Mesothelial cell of epicardium (in vitro differentiated cells): ENCODE measurements at places on chromosomes 4 and X. TPM values are rescaled to one million over a fixed set of nuclear protein-coding genes. Genes with fewer than 3 reads are reported as not detected.

DNA sequence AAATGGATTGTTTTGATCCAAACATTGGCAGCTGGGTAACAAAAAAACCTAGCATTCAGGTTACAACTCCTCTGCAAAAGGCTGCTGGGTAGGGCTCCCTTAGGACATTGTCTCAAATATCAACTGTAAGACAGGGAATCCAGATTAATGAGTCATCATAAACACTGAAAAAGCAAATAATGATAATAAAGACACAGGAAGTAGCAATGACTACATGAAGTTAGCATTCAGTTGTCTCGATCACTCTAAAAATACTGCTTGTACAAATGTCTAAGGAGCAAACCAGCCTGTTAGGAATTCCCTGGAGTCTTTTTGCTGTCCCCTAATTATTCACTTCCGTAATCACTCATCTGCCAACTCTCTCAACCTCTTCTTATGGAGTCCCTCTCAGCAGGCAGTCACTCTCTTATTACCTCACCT lies 259.2 kb downstream of the GPC3 start:
- peak overlapping the region; percentile 68 for H3K27ac ChIP-seq
- no peak for DNase-seq
- peaks cover 2% of the 10 kb centered on the region for H3K36me3 ChIP-seq
- H3K4me3 ChIP-seq: no peak overlapping the region
- no peaks in the 10 kb centered on the region for H3K27me3 ChIP-seq
- H3K4me1 ChIP-seq: peaks cover 23% of the 10 kb centered on the region

DNA sequence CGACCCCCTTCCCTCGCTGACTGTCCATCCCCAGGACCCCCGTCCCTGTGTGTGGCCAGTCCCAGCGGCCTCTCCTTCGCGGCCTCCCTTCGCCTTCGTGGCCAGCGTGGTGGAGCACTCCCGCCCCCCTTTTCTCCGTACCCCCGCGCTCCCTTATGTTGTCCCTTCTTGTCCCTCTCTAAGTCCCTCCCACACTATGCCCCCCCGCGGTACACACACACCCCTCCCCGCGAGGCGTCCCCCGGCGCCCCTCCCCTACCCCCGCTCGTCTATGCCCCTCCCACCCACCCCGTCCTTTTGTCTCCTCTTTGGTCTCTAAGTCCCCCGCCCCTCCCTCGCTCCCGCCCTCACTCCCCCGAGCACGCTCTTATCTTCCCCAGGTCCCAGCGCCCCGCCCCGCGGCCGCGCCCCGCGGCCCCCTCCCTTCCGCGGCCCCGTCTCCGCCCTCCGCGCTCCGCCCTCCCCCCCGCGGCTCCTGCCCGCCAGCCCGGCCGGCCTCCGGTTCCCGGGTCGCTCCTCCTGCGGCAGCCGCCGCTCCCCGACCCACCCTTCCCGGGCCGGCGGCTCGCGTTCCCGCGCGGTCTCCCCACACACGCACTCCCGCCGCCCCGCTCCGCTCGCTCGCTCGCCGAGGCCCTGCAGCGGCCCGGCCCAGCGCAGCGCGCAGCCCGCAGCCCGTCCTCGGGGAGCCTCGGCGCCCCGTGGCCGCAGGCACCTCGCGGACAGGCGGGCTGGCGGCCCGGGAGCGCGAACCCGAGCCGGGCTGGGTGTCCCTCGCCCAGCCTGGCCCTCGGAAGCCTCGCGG lies 26.3 kb downstream of the UTP14A start:
- peak; percentile 61 for DNase-seq
- H3K36me3 ChIP-seq: peaks cover 4% of the 10 kb centered on the region
- H3K4me3 ChIP-seq: peak overlapping the region; percentile 72
- H3K27me3 ChIP-seq: peaks cover 38% of the 10 kb centered on the region

GRCh38 chrX:82973646-82974045 lies 534.4 kb upstream of the POU3F4 start:
- H3K4me3 ChIP-seq: no peak overlapping the region
- no peaks in the 10 kb centered on the region for H3K36me3 ChIP-seq
- H3K27ac ChIP-seq: no peak overlapping the region
- no peak for DNase-seq

Gene ZDHHC15
- total RNA-seq: 2.7 to 3.4 TPM (median 3.0 TPM) in 3 replicates

Gene PFKFB1
- 0.83 to 1.1 TPM (median 1.1 TPM) in 3 replicates for total RNA-seq

DNA sequence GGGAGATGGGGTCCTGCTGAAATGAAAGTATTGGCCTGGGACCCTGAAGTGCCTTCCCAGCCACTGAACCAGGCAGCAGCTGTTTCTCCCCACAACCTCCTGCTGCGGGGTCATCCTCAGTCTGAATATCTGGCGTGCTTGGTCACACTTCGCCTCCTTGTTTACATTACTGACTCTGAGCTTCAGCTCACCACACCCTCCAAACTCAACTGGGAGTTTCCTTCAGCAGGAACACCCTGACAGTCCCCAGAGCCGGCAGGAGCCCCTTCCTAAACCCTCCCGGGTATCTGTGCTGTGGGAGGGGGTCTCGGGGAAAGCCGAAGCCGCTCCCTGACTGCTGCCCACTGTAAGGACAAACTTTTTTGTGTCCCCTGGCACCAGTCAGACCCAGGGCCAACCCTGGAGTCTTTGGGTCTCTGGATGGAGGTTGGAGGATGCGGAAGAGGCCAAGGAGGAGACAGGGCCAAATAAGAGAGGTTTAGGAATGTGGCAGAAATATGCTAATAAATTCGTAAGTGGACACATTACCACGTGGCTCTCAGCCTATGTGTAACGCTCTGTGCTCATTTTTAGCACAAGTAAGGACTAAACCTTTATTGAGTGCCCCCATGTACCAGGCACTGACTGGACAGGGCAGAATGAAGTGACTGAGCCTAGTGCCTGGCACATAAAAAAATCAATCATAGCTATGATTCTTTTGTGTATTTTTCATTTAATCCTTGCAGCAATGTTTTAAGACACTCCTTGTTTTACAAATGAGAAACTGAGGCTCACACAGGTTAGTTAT lies 20.7 kb downstream of the FHDC1 start:
- DNase-seq: no peak
- H3K4me3 ChIP-seq: no peak overlapping the region
- no peak overlapping the region for H3K27ac ChIP-seq
- H3K27me3 ChIP-seq: peaks cover 8% of the 10 kb centered on the region
- H3K36me3 ChIP-seq: peaks cover 9% of the 10 kb centered on the region

DNA sequence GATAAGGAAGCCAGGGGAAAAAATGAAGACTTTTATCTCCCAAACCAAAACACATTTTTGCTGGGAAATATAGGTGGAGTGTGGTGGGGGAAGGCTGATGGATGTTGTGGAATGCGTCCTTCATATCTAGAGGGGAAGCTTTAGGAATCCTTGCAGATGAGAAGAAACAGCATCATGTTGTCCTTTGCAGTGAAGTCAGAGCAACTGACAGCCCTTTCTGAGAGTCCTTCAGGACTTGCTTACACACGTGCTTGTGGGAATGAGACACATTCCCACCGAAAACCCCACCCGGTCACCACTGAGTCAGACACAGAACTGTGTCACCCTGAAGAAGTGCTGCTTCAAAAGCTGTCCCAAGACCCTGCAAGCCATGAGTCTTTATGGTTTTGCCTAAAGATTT lies 81.5 kb downstream of the SHROOM2 start:
- peak overlapping the region; percentile 77 for H3K27ac ChIP-seq
- H3K36me3 ChIP-seq: no peaks in the 10 kb centered on the region
- no peak for DNase-seq
- no peak overlapping the region for H3K4me3 ChIP-seq

GRCh38 chrX:153924149-153924861 lies 1.8 kb downstream of the ARHGAP4 start:
- peak overlapping the region; percentile 34 for H3K4me3 ChIP-seq
- no peak for DNase-seq
- H3K27ac ChIP-seq: peak overlapping the region; percentile 51
- peaks cover 1% of the 10 kb centered on the region for H3K36me3 ChIP-seq

DNA sequence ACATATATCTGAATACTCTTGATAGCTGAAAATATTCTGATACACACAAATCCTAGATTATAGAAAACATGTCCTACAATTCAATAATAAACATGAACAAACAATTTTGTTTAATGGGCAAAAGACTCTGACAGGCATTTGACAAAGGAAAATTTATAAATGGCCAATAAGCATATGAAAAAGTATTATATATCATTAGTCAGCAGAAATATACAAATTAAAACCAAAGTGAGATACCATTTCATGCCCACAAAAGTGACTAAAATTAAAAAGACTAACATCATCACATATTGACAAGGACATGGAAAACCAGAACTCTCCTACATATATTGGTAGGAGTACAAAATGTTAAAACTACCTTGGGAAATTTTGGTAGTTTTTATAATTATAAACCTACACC lies 2.7 kb upstream of the MAPK10 start:
- no peak for DNase-seq
- H3K4me3 ChIP-seq: no peak overlapping the region
- no peaks in the 10 kb centered on the region for H3K27me3 ChIP-seq
- H3K27ac ChIP-seq: no peak overlapping the region

DNA sequence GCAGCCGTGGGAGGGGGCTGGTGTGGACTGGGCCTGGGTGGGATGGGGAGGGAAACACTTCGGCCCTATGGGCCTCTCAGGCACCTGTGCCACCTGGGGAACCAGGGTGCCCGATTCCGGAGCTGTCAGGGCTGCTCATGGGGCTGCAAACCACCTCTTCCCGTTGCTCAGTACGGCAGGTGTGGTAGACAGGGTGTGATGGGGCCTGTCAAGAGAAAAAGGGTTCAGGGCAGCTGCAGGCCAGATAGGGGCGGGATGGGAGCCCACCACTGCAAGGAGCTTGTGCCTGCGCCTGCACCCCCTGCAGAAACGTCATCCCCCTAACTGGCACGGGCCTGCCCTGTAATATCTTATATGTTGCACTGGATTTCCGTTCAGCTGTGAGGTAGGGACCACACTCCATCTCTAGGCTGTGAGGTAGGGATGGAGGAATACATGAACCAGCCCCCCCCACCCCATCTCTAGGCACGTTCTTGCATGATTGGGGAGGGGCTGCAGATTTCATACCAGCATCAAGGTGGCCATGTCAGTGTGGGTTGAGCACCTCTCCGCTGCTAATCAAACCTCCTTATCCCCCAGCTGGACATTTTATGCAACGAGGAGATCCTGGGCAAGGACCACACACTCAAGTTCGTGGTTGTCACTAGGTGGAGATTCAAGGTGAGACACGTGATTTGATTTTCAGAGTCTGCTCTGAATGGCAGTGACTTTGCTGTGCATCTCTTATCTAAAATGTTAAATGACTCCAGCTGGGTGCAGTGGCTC lies 59.0 kb downstream of the PCGF3 start:
- H3K27me3 ChIP-seq: no peaks in the 10 kb centered on the region
- H3K27ac ChIP-seq: no peak overlapping the region
- peaks cover 67% of the 10 kb centered on the region for H3K36me3 ChIP-seq
